ENCODE measurements at places on chromosomes 16 and 17. TPM values are rescaled to one million over a fixed set of nuclear protein-coding genes. Genes with fewer than 3 reads are reported as not detected.

DNA sequence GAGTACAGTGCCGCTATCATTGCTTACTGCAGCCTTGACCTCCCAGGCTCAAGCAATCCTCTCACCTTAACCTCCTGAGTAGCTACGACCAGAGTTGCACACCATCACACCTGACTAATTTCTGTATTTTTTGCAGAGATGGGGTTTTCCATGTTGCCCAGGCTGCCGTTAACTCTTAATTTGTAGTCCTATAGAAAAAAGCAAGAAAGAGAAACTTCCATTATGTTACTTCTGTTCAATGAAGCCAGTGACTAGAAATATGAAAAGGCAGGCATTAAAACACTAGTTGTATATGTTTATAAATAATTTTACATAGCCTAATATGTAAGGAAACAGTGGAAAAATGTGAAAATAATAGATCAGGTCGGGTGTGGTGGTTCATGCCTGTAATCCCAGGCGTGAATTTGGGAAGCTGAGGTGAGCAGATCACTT, 9.7 kb downstream of the RAD51C start:
- no peak for DNase-seq

- no peak for DNase-seq
These were observed 3.2 kb downstream of the DNAH17 start for GRCh38 chr17:78573955-78574354.

DNA sequence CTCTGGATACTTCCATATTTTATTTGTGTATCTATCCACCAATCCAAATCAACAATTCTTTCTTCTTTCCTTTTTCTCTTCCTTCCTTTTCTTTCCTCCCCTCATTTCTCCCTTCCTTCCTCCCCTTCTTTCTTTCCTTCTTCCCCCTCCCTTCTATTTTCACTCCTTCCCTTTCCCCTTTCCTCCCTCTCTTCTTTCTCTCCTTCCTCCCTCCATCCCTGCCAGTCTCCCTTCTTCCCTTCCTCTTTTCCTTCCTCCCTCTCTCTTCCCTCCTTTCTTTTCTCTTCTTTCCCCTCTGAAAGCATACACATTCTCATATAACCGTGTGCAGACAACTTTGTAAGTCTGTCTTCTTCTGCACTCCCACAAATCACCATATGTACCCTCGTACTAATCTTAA, 382.3 kb upstream of the MAF start:
- DNase-seq: no peak

GRCh38 chr17:70158180-70158579, 11.2 kb upstream of the KCNJ2 start:
- no peak for DNase-seq

DNA sequence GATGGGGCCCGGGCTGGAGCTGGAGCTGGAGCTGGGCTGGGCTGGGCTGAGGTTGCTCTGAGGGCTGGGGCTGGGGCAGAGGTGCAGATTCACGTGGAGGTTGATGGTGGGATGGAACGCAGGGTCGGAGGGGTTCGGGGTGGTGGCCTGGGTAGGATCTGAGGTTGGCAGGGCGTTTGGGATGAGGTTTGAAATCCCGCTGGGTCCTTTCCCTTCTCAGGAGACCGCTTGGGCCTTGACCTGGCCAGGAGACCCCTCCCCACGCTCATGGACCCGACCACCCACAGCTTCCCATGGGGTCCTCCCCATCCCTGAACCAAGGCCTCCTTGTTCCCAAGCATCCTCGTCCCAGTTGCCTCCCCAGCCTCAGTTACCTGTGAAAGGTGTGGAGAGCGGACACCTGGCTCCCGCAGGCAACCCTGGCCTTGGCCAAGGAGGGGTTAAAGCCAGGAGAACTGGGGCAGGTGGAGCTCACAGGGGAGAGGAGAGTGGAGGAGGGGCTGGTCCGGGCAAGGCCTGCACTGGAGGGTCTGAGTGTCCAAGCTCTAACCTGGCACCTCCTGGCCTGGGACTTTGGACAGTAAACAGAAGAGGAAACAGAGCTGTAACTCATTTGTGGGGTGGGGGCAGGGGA, at the start of gene ASGR2:
Gene ASGR2 (minus strand): TSS at position 582 of the 634 bp plus-strand sequence. CDS start 582 bp downstream, outside the sequence.
- no peak for DNase-seq

- no peak for DNase-seq
These were observed 6.4 kb downstream of the IRF8 start for GRCh38 chr16:85905110-85906095.

- no peak for DNase-seq
These were observed 14.4 kb upstream of the GPRC5B start for GRCh38 chr16:19898924-19899604.

GRCh38 chr17:81489012-81489997, 23.3 kb downstream of the ACTG1 start:
- no peak for DNase-seq

DNA sequence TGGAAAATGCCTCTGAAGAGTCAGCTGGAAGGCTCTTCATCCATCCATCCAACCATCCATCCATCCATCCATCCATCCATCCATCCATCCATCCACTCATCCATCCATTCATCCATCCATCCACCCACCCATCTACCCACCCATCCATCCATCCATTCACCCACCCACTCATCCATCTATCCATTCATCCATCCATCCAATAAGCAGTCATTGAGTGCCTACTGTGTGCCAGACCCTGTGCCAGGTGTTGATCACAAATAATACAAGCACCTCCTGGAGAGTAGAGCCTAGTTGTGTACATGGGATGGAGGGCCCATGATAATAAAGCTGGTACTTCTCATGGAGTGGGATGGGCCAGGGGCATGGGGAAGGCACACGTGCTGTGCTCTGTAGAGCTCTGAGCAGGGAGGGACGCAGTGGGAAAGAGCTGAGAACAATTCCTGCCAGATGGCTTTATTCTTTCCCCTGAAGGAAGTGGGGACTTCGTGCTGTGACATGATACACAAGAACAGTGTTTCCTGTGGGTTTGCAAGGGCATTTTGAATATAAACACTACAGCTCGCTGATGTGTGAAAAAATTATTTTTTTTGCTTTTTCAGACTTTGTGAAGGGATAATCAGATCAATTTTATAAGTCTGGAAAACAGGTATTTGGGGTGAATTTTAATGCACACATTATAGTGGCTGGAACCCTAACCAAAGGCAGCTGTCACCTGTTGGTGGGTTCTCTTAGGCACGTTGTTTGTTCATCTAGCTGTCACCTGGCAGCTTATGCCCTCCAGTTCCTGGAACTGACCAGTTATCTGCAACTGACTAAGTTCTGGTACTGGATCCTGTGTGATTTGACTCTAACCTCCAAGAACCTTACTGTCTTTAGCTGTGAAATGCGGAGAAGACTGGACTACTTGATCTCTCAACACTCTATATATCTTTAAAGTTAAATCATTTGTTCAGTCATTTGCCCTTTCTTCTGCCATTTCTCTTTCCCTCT, 61.3 kb downstream of the PRKCB start:
- no peak for DNase-seq

GH1 gene
- not detected for total RNA-seq

MYO15B gene
- 151 TPM for total RNA-seq

NETO2 gene
- total RNA-seq: 0.78 TPM

All from thoracic aorta (tissue), 2 donors.